COR-L47 (cell line): ENCODE measurements at places on chromosomes 2 and 18.
A peak's percentile ranks its signal among the peaks of the same experiment; 100 is the strongest.

DNA sequence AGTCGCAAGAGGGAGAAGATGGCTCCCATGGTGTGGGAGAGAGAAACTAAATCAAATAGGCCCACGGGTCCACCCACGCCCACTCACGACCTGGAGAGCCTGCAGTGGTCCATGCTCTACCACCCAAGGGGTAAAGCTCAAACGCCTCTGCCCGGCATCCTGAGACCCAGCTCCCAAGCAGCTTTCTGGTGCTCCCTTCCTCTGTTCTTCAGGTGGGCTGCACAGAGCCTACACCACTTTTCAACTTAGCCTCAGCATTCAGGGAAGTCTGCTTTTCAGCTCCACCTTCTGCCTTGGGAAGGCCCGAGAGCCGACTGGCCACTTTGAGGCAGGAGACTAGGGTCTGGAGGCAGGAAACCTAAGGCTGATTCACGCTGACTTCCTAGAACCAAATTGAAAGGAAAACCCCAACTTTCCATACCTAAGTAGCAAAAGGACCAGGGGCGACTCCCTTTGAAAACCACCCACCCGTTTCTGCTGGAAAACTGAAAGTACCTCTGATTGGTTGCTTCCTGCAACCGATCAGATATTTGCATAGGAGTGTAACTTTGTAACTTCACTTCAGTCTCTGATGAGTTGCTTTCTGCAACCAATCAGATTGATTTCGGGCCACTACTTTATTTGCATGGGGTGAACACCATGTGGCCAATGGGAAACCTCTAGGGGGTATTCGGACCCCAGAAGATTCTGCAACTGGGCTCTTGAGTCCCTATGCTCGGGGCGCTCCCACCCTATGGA lies 26.8 kb upstream of the SPATA3 start:
- DNase-seq, result no peak

GRCh38 chr2:146572598-146572997 lies 1272.2 kb upstream of the ACVR2A start:
- DNase-seq, result no peak

DNA sequence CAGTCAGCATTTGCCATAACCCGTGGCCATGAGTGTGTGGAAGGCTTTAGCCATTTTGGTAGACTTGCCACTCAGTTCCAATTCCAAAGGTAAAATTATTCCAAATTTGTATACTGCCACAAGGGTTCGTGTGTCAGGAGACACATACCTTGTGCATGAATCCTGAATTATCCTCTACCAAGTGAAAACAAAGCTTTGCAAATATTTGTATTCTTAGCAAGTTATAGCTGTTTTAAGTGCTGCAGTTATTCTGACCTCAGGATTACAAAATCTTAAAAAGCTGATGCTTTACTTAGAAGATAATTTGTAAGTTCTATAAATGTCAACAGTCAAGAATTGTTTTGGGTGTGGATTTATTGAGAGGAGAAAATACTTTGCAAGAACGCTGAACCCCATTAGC lies 100.6 kb downstream of the ANTXR1 start:
- DNase-seq, result no peak

DNA sequence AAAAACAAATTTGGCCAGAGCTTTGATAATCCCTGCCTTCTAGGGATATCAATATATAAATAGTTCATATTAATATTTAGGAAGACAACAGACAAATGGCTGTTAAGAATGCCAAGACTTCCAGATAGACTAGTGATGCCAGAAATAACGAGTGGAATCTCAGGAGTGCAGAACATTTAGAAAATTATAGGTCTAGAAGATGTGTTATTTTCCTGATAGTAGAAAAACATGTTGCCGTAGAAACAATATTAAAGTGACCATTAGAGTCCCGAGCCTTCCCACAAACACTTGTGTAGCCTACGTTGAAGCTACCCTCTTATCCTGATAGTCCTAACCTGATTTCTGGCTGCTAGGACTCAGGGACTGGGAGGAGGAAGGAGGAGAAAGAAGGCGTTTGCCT lies 54.3 kb upstream of the ITGA6 start:
- no peak for DNase-seq

DNA sequence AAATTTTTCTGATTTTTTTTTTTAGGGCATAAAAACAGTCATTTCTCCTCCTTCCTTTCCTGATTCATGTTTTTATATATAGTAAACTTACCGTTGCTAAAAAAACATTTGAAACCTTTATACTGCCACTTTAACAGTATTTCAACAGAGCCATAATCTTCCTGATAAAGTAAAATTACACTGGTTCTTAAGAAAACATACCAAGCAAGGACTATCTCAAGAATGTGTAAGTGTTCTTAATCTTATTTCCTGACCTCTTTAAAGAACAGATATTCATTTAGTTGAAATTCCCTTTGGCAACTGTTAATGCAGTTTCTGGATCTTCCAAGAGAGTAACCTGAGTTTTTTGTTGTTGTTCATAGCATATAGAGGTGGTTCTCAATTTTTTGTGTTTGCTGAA lies 26.6 kb upstream of the COLEC12 start:
- DNase-seq, result no peak

DNA sequence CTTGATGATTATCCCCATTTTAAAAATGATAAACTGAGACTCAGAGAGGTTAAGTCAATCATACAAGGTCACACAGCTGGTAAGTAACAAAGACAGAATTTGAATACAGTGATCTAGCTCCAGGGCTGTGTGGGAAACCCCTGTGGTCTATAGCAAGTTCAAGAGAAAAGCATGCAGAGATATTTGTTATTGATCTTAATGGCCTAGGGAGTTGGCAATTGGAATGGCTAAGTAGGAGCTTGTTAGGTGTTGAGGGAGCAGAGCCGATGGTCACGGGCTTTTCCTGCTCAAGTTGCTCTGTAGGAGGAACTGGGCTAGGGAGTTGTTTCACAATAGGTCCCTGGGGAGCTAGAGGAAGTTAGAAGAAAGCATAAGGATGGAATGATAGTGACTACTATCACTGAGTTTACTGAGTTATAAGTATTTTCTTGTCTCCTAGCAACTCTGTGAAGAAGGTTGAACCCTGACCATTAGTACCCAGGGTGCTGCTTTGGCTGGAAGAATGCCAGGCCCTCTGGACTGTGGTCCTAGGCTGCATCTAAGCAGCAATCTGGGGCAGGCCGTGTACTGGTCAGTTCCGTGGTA lies 30.0 kb downstream of the RNF125 start:
- DNase-seq, result no peak

- no peak for DNase-seq
These were observed 107.3 kb downstream of the CABYR start for GRCh38 chr18:24246143-24246542.

DNA sequence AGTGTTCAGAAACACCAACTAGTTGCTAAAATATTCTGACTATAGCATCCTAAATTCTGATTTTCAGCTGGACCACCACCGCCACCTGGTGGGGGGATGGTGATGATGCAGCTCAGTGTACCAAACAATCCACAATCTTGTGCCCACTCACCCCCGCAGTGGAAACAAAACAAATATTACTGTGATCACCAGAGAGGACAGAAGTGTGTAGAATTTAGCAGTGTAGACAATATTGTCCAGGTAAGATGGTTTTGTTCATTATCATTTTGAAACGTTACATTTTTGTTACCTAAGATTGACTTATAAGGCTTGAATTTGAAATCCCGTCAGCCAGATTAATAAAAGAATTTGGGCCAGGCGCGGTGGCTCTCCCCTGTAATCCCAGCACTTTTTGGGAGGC lies 31.7 kb upstream of the UBXN4 start:
- peak; percentile 2 for DNase-seq

GRCh38 chr18:12046751-12047335 lies 46.8 kb upstream of the ANKRD62 start:
- DNase-seq, result no peak

GRCh38 chr2:120822933-120823332 lies 87.3 kb downstream of the GLI2 start:
- DNase-seq, result no peak

DNA sequence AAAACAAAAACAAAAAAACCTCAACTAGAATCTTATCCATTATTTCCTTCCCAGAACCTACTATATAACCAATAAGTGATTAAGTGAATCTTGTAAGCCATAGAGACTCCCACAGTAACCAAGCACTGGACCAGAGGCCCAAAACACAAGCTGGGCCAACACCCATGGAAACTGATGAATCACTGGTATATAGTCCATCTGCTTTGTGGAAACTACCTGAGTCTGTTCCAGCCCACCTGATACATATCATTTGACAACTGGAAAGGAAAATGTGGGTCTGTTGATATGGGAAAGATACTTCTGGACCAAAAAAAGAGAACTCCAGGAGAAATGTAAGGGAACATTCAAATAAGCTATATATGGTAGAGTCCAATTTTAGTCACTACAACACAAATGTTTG lies 252.8 kb downstream of the MREG start:
- DNase-seq, result no peak
